ENCODE measurements at places on chromosomes 6 and 20.

GRCh38 chr6:38773338-38773737, 58.2 kb downstream of the DNAH8 start:
- DNase-seq = no peak

DNA sequence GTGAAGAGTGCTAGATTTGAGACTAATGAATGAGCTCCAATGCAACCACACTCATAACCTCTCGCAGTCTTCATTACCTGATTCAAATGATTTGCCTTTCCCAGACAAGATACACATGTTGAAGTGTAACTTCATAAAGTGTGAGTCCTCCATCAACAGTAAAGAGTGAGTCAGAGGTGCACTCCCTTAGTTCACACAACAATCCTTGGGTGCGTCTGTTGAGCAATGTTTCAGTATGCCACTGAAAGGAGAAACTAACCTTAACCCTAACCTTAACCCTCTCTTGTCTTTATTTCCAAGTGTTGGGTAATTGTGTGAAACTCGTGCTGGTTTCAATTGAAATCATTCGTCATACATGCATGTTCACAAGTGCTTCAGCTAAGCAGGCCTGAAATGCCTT, 21.0 kb upstream of the RIN2 start:
- no peak for DNase-seq

DNA sequence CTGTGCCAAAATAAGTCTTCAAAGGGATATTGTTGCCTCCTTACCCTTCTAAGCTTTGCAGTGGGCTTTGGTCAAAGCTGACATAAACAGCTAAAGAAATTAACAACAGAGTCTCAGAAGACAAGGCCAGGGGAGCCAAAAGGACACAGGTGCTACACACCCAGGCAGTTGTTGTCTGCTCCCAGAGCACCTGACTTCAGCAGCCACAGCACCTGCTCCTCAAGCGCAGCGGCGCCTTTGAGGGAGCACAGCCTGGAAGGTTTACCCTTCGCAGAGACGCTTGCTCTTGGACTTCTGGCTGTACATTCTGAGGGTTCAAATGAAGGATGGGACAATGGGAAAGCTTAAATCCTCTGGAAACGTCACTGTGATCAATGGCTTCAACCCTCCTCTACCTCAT, 16.6 kb downstream of the B4GALT5 start:
- no peak for DNase-seq

GRCh38 chr6:145336119-145336518, 399.2 kb downstream of the EPM2A start:
- DNase-seq = no peak

GRCh38 chr6:166996406-166996805, 2.8 kb upstream of the CEP43 start:
- no peak for DNase-seq

GRCh38 chr20:62546606-62547005, 70.8 kb upstream of the GATA5 start:
- no peak for DNase-seq

- no peak for DNase-seq
These were observed 152.1 kb downstream of the DTNBP1 start for GRCh38 chr6:15510536-15511247.

- DNase-seq = no peak
These were observed 115.6 kb downstream of the EPB41L2 start for GRCh38 chr6:130947464-130947863.

- DNase-seq = no peak
These were observed 53.0 kb downstream of the DEK start for GRCh38 chr6:18211338-18211737.

- no peak for DNase-seq
These were observed 862 bp upstream of the TFAP2C start for GRCh38 chr20:56628015-56628872.

- no peak for DNase-seq
These were observed 146.5 kb upstream of the ZNF184 start for GRCh38 chr6:27619436-27619835.

DNA sequence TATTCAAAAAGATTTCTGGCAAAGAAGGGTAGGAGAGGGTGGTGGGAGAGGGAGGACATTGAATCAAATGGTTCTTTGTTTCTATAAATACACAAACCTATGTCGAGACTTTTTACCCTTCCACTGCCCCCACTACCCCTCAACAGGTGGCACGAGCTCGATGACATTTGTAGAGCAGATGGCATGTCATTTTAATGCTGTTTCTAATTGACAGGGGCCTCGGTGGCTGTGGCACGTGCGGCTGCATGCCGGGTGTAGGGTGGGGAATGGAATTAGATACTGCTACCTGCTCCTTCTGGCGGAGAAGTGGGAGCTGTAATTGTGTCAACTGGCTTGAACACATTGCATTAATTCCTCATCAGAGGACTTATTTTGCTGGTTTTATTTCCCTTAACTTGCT, 29.1 kb upstream of the SASH1 start:
- DNase-seq = no peak

All from CMK (cell line).